ENCODE measurements at places on chromosomes 3 and 15.

DNA sequence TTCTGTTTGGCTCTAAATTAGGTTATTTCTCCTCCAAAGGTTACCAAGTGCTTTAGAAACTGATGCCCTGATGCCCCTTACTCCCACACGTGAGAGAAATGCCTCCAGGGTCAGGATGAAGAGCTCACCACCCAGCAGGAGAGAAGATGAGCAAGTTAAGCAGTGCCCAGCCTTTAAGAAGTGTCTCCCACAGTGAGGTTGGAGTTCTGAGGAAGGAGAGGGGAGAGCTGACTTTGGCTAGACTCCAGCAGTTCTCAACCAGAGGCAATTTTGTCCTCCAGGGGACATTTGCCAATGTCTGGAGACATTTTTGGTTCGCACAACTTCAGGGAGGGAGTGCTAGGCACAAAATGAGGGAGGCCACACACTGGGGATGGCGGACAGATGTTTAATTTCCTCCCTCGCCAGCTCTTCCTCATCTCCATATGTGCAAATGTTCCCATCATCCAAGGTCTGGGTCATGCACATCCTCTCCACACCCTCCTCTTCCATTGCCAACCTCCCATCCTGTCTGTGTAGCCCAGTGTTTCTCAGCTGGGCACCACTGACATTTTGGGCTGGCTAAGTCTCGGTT, 50.6 kb upstream of the SLC7A14 start:
- no peak for DNase-seq

DNA sequence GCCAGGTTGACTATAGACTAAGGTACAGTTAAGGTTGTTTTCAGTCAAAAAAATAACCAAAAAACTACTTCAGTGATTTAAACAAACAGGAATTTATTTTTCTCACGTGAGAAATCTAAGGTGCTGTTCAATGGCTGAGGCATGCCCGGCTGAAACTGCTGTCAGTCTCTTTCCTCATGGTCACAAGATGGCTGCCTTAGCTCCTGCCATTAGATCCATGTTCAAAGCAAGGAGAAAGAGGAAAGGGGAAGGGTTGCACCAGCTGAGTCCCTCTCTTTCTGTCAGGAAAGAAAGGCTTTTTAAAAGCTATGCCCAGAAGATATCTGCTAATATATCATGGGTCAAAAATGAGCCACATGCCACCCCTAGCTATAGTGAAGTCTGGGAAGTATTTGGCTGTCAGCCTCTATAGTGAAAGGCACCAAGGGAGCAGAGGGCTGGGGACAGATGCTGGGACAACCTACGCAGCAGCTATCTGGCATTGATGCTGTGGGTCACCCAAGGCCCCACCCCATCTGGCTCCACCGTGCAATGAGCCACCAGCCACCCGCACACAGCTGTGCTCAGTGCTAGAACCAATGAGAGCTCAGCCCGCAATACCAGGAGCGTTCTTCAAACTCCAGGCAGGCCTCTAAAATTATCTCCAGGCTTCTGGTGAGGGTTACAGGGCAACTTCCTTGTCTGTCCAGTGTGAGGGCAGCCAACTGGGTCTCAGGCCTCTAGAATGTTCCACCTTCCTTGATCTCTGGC, 64.7 kb upstream of the GATA2 start:
- DNase-seq = no peak

DNA sequence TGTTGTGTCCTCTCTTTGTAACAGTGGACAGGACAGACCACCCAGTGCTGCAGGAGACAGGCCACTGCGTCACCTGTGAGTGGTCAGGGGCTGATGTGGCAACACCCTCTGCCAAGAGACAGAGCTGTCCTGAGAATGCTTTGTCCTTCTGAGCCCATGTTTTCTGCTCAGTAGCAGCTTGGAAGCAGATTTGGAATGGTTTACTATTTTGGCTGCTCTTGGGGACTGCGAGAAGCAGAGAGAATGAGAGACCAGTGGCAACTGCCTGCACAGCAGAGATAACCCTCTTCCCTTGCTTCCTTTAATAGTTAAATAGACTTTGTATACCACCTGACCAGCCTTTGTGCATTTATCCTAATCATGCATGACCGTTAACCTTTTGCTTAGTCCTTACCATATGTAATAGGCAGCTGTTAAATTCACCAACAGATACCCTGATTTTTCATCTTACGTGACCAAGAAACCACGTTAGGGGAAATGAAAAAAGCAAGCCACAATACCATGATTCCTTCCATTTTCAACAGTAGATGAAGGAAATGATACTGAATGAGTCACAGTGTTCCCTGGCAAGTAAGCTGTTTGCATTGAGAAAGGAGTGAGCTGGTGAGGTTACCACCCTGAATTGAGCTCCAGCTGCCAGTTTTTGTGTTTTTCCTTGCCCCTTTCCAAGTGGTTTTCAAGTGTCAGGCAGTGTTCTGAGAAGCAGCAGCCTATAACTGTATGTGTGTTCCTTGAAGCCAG, 35.5 kb downstream of the B3GALNT1 start:
- DNase-seq = no peak

DNA sequence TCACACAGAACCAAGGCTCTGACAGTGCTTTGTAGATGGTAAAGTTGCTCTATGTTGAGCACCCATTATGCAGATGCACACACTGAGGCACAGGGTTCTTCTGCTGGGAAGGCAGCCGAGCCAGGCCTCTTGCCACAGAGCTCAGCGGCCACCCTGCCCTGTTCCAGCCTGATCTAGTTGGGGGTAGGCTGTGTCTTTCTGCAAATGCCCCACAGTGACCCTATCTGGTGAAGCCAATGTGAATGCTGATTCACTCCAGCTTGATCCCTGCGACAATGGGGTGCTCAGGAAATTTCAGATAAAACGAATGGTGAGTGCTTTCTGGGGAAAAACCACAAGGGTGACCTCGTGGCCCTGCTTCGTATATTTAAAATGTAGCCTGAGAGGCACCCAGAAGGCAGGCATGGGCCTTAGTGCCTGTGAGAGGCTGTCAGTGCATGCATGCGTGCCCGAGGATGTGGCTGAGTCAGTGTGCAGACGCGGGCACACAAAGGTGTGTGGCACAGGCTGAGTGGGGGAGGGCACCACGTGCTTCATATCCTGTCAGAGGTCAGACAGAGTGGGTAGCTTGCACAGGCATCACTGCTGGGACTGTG, 85.7 kb downstream of the ATP2B2 start:
- DNase-seq = no peak

GRCh38 chr3:126017362-126017761, 48.4 kb downstream of the ROPN1B start:
- no peak for DNase-seq

DNA sequence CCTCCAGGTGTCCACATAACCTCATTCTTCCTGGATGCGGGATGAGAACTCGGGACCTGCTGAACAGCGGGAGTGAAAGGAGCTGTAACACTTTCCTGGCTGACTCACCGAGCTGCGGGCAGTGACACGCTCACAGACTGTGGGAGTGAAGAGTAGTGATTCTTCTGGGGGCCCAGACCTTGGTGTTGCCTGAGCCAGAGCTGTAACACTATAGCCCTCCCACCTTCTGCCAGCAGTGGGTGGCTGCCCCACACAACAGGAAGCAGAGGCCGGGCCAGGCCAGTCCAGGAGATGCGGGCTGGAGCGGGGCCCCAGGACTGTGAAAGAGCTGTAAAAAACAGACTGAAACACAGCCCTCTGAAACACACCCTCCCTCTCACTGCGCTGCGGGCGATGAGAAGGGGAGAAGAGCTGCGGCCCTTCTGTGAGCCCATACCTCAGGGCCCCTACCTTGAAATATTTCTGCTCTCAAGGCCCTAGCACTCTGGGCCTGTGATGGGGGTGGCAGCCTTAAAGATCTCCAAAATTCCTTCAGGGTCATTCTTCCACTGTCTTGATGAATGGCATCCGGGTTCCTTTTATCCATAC, 464.0 kb upstream of the CCDC54 start:
- peak; percentile 59 for DNase-seq

DNA sequence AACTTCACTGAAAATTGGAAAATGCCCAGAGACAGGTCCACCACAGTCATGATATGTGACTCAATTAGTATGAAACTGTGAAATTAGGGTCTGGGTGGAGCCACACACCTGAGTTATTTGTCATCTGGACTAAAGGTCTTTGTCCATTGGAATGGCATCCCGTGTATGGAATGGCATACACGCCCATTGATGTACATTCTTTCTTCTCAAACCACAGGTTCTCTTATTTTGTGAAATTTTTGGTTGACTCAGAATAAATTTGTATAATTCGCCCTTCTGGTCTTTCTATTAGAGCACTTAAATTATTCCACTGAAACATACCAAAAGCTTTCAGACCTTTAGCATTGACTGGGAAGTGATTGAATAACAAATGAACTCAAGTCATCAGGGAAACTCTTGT, 66.8 kb upstream of the UBE2E1 start:
- no peak for DNase-seq

GRCh38 chr3:112392393-112393359, 59.7 kb downstream of the CD200 start:
- no peak for DNase-seq

GRCh38 chr3:12342151-12342550, 53.3 kb downstream of the PPARG start:
- no peak for DNase-seq

DNA sequence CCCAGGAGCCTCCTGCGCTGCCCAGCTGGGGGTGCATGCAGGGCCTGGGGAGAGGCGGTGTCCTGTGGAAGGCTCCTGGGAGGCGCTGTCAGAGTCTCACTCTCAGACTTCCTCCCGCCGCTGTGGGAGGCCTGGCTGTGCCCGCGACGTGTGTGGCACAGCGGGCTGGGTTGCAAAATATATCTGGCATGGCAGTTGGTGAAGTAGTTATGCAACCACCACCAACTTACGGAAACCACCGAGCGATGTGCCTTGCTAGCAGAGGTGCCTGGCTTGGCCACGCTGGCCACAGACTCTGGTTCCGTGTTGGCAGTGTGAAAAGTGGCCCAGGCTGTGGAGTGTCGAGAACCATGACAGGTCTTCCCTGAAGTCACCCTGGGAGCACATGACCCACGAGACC, 30.6 kb upstream of the GATA2 start:
- DNase-seq = no peak

DNA sequence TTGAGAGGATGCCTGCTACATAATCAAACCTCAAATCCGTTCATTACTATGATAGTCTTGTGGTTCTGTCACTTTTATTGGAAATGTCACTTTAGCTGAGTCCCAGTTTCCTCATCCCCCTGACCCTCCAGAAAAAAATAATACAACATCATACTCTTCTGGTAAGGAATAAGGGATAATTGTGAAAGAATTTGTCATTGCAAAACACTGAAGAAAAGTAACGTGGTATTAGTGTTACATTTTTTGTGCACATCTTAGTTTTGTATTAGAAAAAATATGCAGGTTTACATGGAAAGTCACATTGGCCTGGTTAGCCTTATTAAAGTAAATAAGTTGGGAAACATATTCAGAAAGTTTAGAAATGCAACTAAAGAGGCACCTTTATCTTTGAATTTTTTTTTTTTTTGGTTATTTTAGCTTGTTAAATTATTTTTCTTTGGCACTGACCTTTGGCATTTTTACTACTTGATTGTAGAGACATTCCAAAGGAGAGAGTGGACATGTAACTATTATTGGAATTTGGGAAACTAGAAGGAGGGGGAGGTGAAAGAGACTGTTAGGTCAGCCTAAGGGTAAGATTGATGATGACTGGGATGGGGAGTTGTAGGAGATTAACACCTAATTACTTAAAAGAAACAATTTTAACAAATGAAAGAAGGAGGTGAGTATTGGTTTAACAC, 462.2 kb upstream of the RARB start:
- no peak for DNase-seq

- DNase-seq = no peak
These were observed 85.6 kb downstream of the CPN2 start for GRCh38 chr3:194265505-194265892.

GRCh38 chr3:120775411-120775810, 32.9 kb downstream of the GTF2E1 start:
- no peak for DNase-seq

- no peak for DNase-seq
These were observed 1.6 kb upstream of the CPN2 start for GRCh38 chr3:194352667-194353246.

- DNase-seq = no peak
These were observed 2.4 kb upstream of the NCEH1 start for GRCh38 chr3:172713316-172713715.

- no peak for DNase-seq
These were observed 210.7 kb upstream of the TRIM42 start for GRCh38 chr3:140467104-140467577.

DNA sequence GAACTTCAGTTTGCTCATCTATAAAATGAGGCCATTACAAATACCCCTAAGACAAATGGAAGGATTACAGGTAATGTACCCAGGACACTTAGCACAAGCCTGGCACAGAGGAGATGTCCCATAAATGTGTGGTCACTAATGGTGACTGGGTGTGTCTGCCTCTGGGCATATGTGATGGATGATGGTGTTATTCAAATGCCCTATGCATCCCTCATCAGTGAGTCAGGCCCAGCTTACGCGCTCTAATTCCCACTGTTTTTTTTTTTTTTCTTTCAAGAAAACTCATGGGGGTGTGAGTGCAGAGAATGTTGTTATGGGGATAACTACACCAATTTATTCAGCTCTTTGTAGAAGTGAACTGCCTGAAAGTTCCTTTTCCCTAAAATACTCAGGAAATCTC, 23.6 kb upstream of the KIF23 start:
- DNase-seq = no peak

- no peak for DNase-seq
These were observed 54.1 kb downstream of the LPP start for GRCh38 chr3:188207941-188208515.

DNA sequence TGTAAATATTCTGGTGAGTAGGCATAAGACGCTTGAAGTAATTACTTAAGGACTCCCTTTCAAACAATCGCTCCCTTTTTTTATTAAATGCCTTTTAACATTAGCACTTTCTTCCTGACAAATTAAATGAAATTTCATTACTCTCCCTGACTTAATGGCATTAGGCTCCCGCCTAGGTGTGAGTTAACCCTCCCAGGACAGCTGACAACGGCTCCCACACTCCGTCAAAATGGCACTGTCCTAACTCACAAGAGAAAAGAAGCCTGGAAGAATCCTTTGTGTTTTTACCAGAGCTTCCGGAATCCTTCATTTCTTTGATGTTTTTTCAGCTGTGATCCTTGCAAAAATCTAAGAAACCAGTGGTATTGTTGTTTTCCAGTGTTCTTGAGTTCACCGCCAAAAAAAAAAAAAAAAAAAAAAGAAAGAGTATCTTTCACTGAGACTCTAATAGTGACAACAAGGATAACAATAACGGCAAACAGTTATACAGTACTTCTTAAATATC, 861.0 kb upstream of the NR2F2 start:
- no peak for DNase-seq

GRCh38 chr3:156431334-156432124, 123.4 kb downstream of the SSR3 start:
- no peak for DNase-seq

DNA sequence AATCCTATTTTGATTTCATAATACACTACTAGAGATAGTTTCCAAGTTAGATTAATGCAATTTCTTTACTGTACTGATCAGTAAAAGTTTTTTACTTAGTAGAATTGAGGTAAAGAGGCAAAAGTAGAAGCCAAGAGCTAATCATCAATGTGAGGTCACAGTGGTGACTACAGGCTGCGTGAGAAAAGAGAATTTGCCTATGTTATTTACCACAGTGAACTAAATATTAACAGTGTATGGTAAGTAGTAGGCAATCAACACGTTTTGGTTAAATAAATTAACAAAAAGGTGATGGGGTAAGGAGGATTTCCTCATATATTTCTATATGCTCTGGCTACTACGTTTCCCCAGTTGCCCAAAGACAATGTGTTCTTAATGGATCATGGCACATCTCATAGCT, 202.2 kb upstream of the CMC1 start:
- no peak for DNase-seq

- no peak for DNase-seq
These were observed at the start of gene SLITRK3 for GRCh38 chr3:165195640-165196576. SLITRK3 (minus strand) TSS chr3:165196384; CDS start chr3:165190830, 5,554 bp downstream.

Data from H1 (cell line).